ENCODE measurements at places on chromosomes 4 and X. TPM values are rescaled to one million over a fixed set of nuclear protein-coding genes. Genes with fewer than 3 reads are reported as not detected.

The HSFX4 gene
- polyA plus RNA-seq = not detected

DNA sequence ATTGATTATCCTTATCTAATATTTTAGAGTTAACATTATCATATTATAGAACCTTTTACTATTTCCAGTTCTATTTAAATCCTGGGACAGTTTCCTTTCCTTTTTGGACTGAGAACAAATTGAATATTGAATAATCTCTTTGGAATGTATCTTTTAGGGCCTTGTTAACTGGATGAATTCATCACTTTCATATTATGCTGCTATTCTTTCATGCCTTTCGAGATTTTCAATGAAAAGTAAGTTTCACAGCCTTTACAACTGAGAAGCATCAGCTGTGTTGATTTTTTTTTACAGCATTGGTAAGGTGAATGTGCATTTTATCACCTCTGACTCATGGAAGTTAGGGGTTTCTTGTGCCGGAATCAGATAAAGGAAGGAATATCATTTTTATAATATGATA, 39.6 kb downstream of the PDLIM5 start:
- no peak for DNase-seq

DNA sequence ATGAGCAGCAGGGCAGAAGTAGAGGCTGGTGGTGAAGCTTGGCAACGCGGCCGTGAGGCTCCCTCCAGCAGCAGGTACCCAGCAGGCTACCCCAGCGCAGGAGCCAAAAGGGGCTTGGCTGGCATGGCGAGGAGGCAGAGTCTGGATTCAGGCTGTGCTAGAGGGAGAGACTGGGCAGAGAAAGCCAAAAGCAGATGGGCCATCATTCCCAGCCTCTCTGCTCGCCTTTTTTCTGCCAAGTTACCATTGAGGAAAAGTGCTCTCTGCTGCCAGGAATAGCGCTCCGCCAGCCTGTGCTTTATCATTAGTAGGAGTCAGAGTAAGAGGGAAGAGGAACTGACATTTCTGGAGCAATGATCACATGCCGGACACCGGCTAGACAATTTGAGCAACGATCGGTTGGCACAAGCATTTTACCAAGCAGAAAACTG, 28.7 kb upstream of the MAP3K15 start:
- peak; percentile 11 for DNase-seq

DNA sequence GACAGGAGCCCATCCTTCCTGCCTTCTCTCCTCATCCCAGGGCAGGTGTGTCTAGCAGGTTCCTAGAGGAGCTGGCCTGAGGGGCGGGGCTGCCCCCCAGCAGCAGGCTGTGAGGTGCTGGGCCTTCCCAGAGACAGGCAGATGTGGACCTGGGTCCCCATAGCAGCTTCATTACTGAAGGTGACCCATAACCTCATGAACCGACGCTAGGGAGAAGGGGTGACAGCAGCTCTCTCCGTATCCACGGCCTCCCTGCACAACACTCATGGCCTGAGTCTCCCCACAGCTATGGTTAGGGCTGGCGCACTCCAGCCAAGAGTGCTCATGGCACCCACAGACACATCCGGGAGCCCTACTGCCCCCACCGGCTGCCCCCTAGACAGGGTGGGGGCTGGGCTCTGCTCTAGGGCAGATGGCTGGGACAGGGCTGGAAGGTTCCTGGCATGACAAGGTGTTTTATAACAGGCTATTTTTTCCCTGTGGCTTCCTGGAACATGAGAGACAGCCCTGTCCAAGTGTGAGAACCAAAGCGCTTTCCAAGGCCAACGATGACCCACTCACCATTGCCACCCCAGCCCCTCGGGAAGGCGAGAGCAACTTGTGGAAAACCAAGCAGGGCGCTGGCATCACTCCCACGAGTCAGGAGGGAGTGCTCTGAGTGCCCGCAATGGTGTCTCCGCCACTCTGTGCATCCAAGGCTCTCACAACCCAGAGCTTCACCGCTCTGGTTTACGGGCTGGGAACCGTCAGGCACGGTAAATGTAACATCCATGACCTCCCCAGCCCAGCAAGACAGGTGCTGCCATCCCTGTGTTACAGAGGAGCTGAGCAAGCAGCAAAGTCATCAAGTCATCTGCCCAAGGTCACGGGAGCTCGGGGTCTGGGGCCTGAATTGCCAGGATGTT, 59.8 kb downstream of the ACOX3 start:
- peak; percentile 54 for DNase-seq

DNA sequence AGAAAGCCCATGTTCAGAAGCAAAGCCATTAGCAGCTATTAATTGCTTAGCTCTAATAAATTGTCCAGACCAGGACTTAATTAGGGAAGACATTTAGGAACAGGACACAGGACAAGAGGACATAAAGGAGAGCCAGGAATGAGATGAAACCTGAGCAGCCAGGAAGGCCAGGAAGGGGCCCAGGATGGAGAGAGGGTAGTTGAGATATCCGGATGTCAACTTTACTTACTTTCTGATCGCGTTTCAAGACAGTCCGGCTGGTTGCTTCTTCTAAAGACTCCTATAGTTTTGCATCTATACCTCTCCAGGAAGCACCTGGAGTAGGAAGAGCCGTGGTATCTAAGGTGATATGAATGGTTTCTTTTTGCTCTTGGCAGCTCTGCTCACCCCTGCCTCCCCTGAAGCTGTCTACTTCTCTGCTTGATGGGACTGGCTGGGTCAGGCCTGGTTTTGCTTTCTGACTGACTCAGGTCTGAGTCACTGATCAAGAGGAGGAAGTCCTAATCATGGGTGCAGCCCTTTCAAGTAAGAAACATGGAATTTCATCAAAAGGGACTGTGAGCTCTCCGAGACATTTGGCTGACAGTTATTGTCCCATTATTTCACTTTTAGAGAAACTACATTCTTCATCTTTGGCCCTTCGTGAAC, 733.3 kb downstream of the RPA4 start:
- DNase-seq = no peak

DNA sequence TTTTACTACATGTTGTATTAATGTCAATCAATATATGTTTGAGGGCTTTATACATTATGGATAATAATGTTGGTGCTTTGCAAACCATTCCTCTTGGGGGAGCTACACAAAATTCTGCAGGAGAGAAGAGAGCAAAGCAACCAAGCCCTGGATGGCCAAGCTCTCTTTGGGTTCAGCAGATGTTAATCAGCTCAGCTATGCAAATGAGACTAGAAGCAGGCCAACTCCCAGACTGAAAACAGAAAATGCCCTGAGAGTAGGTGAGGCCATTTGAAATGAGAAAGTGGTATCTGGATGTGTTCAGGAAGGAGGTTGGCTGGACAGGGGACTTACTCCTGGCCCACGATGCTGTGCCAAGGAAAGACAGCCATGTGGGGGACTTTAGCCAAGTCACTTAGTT, 387.0 kb downstream of the BCOR start:
- no peak for DNase-seq

Data from heart right ventricle (tissue), 16 donors.